ENCODE measurements at places on chromosomes 13 and 19.

DNA sequence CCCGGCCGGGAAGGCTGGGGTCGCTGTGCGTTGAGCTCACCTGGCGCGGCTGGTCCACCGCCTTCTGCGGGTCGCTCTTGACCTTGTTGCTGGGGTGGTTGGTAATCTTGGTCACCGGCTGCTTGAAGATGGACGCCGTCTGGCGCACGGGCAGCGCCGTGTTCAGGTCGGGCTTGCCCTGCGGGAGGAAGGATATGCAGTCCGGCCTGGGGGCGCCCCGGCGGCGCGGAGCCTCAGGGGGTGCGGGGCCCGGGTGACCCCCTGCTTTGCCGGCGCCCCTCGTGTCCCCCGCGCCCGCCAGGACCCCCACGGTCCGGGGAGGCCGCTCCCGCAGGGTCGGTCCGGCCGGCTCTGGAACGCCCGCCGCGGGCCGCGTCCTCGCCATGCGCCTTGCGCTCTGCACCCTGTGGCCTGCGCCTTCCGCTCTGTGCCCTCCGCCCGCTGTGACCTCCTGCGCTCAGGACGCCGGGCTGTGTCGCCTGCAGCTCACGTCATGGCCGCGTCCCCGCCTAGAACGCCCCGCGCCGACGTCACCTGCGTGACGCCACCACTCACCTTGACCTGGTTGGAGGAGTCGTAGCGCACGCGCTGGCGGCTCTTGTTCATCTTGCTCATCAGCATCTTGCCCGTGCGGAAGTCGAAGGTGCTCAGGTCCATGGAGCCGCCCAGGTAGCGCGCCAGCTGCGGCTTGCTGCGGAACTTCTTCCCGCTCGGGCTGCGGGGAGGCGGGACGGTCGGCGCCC, 8.0 kb downstream of the MBD3 start:
- no peak for DNase-seq

DNA sequence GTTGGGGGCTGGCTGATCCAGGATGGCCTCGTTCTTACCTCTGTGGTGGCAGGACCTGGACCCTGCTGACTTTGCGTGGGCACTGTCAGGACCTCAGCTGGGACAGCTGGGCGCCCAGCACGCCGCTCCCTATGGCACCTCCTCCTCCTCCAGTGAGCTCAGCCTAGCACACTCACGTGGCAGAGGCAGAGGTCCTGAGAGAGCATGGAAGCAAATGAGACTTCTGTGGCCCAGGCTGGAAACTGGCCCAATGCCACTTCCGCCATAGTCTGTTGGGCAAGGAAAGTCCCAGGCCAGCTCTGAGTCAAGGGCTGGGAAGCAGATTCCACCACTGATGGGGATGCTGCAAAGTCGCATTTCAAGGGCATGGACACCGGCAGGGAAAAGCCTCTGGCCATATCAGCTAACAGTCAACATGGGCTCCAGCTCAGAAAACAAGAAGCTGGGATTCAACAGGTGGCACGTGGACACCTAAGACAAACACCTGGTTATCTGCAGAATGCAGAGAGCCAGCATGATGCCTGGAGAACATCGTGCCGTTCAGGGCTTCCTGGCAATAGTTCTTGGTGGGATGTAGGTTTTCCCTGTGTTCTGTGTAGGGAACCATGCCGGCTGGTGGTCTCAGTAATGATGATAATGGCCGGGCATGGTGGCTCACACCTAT, 16.7 kb downstream of the MYBPC2 start:
- DNase-seq: no peak

GRCh38 chr19:32743447-32743846, 23.9 kb downstream of the TDRD12 start:
- DNase-seq: no peak

DNA sequence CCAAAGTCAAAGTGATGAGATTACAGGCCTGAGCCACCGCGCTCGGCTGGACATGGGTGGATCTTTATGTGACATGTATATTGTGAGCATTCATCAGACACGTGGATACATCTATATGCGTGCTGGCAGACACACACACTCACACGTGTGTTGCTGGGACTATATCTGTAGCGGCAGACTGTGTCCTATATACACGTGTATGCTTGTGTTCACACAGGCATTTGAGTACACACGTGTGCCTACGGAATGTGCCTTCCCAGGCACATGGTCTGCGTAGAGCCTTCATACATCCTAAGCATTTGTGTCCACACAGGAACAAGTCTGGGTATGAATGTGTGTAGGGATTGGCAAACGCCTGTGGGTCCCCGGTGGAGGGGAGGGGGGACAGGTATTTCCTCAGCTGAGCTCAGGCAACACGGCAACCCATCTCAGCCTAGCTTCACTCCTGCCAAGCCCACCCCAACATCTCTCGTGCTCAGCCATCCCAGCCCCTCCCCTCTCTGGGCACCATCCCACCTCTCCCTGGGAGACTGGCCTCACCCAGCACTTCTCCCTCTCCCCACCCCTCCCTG, 2.6 kb downstream of the UNC13A start:
- no peak for DNase-seq

DNA sequence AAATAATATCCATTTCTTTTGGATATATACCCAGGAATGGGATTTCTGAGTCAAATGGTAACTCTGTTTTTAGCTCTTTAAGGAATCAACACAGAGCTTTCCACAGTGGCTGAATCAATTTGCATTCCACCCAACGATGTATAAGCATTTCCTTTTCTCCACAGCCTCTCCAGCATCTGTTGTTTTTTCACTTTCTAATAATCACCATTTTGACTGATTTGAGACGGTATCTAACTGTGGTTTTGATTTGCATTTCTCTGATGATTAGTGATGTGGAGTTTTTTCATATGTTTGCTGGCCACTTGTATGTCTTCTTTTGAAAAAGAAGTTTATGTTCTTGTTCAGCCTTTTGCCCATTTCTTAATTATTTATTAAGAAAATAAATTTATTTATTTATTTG, 352.2 kb upstream of the OBI1 start:
- DNase-seq: no peak

DNA sequence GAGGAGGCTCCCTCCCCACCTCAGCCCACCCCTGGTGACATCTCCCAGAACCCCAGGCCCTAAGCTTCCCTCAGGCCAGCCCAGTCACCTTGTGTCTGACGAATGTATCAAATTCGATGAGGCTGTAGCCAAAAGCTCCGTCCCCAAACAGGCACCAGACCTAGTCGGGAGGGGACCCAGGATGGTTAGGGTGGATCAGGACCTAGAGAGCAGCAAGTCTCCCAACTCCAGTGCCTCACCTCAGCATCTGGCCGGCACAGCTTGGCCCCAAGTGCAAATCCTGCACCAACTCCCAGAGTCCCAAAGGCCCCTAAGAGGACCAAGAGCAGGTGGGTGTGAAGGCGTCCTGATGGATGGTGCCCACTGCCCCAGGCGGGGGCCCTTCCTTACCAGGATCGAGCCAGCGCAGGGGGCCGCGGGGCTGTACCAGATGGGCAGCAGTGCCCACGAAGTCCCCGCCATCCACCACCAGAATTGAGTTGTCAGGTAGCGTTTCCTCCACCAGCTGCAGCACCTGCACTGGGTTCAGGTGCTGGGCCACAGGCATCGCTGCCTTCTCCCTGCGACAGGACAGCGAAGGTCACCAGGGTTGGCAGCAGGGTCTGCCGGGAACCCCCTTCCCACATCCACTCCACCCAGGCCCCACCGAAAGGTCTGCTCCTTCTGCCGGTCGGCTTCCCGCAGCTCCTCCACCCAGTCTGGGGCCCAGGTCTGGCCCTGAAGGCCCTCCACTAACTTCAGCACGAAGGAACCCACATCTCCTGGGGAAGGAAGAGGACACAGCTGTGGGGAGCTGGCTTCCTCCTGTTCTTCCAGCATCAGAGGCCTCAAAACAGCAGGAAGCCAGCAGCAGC, 8.8 kb downstream of the SYDE1 start:
- DNase-seq: no peak

All from activated naive CD4-positive, alpha-beta T cell (primary cell).